Hematopoietic multipotent progenitor cell treated with erythropoietin and hydrocortisone succinate and interleukin-3 and kit ligand, for 15 days (in vitro differentiated cells): ENCODE measurements at places on chromosomes 16 and 17.

- no peak for DNase-seq
These were observed 7.2 kb upstream of the EMP2 start for GRCh38 chr16:10587622-10588021.

DNA sequence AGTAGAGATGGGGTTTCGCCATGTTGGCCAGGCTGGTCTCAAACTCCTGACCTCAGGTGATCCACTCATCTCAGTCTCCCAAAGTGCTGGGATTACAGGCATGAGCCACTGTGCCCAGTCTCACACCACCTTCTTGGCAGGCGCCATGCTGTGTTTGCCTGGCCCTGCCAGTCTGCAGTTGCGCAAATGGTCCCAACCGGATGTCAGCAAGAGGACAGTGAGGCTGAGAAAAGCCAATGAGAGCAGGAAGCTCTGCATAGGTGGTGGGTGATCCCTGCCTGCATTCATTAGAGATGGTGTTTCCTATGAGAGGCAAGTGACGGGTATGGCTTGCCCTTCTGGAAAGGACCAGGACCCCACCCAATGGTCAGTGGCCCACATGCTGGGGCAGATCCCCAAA, 59.3 kb downstream of the PECAM1 start:
- no peak for DNase-seq

DNA sequence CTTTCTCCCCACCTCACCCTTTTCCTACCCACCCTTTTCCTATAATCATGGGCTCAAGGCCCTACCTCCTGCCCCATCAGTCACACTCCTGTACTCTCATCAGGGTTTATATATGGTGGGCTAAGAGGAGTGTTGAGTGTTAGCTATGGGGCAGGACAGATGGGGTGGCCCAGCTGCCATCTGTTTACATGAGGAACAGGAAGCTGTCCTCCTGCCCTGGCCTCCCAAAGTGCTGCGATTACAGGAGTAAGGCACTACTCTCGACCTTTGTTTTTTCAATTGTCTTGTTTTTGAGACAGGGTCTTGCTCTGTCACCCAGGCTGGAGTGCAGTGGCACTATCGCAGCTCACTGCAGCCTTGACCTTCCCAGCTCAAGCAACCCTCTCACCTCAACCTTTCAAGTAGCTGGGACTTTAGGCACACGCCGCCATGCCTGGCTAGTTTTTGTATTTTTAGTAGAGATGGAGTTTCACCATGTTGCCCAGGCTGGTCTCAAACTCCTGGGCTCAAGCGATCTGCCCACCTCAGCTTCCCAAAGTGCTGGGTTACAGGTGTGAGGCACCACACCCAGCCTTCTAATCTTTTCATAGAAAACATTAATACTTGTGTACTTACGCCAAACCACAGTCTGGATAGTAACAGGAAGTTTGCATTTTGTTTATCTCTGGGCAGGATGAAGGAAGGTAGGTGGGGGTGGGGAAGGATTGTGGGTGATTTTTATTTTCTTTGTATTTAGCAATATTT, 1.6 kb downstream of the TRADD start:
- DNase-seq: no peak

- DNase-seq: no peak
These were observed 153.1 kb upstream of the MPHOSPH6 start for GRCh38 chr16:82323171-82323570.

GRCh38 chr17:881778-882177, 97.8 kb downstream of the NXN start:
- no peak for DNase-seq

GRCh38 chr17:75758131-75758905, 6.7 kb downstream of the GALK1 start:
- DNase-seq: no peak

DNA sequence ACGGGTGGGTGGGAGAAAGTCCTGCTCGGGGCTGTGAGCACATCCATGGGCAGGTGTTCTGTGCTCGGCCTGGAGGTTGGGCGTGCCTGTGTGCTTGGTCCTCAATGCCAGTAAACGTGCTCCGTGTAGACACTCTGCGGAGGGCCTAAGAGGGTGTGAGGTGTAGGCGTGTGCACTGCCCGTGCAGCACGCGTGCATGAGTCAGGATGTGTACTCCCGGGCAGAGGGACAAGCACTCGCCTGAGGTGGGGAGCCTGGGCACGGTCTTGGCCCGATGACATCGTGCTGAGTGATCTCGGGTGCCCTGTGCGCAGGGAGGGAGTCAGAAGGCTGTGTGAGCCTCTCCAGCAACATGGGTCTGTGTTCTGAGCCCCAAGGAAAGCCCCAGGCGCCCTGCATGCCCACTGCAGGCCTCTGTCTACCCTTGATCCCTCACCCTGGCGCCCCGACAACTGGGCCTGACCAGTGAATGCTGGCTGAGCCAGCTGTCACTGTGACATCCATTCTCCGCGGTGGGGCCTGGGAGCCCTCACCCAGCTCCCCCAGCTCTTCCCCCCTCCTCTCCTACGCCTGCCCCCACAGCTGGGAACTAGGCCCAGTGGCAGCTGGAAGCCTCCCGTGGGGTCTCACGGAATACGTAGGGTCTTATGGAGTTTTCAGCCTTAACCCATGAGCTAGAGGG, 23.5 kb upstream of the NXPH3 start:
- DNase-seq: no peak

DNA sequence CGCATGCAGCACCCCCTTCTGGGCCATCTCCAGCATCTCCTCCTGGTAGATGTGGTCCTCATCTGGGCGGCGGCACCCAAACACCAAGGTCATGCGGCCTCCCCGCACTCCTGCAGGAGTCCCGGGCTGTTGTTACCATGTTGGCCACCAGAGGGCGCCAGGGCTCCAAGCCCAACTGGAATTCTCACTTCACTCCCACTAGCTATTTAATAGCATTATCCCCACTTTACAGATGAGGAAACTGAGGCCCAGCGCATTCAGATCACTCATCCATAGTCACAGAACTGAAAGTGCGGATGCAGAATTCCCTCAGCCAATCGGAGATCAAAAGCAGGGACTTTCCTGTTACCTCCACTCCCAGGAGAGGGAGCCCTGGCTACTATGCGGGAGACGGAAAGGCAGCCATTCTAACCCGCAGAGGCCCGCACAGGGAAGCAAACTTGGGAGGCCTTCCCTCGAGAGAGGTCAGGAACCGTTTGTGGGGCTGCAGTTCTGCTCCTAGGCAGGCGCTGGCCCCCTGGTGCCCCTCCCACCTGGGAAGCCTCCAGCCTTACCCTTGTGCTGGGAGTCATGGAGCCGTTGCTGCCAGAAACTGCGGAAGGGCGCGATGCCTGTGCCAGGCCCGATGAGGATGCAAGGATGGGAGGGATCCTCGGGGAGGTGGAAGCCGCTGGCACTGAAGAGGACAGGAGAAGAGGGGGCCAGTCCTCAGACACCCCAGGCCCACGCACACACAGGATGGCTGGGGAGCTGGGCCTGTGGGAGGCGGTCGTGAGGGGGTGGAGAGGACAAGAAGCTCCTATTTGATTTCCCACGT, 40.1 kb downstream of the NOS2 start:
- DNase-seq: peak; percentile 72

GRCh38 chr17:6548034-6548433, 8.3 kb downstream of the PITPNM3 start:
- no peak for DNase-seq

DNA sequence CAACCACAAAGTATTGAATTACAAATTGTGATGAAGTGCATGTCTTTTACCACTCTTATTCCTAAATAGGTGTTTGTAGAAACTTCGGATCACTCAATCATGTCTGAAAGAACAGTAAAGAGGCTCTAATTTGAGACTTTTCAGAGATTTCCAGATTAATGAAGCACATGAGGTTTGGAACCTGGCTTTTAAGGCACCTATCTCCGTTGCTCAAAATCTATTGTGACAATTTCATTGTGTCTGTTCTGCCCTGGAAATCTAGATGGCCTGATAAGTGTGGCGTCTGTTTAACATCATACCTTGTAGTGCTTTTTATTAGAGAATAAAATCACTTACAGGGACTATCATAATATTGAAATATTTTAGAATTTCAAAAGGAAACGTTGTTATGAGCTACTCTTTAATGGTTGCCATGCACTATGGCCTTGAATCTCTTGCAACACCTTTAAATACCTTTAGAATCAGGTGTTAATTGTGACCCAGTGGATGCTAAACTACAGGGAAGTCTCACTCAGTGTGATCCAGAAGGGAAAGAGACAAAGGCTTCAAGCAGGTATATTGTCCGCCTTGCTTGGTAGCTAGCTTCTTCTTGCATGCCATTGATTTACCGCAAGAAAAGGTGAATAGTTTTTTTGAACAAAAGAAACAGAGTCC, 210.3 kb downstream of the CNTNAP4 start:
- no peak for DNase-seq

DNA sequence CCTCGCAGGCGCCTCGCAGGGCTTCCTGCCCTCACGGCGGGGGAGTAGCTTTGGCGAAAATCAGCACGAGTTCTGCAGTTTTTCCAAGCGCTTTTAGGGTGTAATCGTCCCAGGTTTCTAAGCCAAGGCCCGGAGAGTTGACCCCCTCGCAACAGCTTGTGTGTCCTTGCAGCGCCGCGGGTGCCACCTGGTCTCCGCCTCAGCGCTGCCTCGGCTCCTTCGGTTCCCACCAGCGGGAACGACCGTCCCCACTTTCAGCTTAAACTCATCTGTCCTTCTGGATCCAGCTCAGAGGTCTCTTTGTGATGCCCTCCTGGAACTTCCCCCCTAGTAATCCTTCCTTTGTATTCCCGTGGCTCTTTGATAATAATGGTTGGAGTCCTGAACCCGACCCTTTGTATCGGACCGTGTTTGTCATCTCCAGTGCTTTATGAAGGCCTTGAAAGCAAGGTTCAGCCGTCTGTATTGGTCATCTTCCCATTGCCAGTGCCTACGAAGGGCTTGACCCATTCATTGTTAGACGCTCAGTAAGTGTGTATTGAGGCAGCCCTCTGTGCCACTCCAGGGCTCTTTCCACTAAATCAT, 858 bp upstream of the SMARCE1 start:
- no peak for DNase-seq

DNA sequence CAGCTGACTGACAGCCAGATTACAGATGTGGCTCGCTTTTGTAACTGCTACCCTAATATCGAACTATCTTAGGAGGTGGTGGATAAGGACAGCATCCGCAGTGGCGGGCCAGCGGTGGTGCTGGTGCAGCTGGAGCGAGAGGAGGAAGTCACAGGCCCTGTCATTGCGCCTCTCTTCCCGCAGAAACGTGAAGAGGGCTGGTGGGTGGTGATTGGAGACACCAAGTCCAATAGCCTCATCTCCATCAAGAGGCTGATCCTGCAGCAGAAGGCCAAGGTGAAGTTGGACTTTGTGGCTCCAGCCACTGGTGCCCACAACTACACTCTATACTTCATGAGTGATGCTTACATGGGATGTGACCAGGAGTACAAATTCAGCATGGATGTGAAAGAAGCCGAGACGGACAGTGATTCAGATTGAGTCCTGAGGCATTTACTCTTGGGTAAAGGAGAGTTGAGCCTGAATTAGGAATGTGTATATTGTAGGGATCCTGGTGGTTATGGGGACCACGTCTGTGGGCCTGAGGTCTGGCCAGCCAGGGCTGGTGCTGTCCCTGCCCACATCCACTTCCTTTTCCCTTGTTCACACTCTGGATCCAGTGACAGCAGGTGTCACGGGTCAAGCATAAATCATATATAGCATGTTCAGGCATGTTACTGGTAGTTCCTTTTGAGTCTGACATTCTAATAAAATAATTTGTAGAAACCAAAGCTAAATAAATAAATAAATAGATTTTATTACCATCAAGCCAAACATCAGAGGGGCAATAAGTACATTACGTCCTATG, 89.0 kb upstream of the SMURF2 start:
- DNase-seq: no peak

DNA sequence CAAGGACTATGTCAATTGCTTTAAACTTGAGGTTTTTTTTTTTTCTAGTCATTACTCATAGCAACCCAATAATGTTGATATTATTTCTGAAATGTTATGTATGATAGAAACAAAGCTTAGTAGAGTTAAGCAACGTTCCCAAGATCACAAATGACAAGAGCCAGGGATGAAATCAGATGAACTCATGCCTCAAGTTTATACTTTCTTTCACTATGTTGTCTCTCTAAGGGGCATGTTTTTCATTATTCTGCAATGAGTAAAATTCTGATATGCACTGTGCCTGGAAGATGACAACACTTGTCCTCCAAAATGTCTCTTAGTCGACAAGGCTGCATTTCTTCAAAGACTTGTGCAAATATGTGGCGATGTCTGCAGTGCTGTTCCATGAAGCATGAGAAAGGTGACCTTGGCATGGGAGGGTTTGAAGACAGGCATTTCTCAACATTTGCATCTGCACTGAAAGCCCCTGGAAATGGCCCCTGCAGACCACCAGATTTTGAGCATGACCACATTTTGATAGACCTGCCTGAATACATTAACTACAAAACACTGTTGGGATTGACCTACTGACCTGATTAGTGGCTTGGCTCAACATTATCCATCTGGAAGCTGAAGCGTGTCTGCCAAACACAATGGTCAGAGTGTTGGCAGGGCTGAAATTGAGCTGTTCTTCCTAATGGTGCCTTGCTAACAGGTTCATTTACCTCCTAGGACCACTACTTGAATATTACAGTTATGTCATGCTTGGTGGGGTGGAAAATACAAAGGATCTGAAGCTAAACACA, 1027.5 kb downstream of the CDH11 start:
- DNase-seq: no peak

- DNase-seq: no peak
These were observed 4.1 kb downstream of the NXN start for GRCh38 chr17:975371-975915.

DNA sequence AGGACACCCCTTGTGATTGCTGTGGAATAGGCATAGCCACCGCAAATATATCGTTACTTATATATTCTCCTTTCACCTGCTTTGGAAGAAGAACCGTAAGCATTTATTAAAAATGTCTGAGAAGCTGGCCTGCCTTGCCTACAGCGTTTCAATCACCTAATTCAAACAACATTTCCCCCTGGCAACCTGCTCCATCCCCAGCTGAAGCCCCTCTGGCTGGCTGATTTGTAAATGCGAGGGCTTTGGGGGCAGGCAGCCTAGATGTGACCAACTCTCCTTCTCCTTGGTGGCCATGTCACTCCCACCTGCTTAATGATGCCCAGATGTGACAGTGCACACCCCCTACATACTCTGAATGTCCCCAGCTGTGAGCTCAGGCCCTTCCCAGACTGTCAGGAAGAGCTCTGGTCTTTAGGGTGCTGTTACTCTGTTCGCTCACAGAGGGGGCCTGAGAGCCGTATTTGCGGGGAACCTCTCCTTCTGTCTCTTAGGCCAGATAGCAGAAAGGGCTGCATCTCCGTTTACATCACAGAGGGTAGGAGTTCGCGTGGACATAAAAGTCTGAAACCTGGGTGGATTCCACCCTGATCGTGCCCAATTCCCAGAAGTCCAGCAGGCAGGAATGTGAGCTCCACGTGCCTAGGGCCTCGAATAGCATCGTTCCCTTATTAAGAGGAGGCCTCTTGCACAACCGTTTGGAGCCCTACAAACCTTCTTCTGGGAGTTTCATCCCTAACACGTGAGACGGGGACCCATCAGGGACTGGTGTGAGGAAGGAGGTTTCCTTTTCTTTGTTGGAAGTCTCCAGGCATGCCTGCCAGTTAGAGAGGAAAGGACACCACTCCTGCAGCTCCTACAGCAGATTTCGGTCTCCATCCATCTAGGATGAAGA, 2.4 kb upstream of the SDK2 start:
- no peak for DNase-seq
